ENCODE measurements at places on chromosomes 3 and 15.

DNA sequence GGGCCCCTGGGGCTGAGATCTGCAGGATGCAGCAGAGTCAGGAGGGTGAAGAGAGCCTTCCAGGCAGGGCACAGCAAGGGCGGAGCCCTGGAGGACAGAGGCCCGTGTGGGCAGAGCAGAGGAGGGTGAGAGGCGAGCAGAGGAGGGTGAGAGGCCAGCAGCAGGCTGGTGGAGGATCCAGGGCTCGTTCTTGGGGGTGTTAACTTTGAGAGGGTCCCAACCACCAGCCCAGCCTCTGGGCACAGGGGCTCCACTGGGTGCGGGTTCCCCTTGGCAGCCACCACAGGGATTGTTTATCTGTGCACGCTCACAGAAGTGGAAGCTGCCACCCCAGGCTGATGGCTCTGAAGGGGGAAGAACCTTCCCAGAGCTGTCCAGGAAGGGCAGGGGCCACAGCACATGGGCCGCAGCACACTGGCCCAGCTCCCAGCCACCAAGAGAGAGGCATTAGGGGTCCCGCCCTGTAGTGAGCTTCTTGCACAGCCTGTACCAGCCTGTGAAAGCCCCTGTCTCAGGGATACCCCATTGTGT, 9.3 kb upstream of the PLXND1 start:
- no peak for DNase-seq

DNA sequence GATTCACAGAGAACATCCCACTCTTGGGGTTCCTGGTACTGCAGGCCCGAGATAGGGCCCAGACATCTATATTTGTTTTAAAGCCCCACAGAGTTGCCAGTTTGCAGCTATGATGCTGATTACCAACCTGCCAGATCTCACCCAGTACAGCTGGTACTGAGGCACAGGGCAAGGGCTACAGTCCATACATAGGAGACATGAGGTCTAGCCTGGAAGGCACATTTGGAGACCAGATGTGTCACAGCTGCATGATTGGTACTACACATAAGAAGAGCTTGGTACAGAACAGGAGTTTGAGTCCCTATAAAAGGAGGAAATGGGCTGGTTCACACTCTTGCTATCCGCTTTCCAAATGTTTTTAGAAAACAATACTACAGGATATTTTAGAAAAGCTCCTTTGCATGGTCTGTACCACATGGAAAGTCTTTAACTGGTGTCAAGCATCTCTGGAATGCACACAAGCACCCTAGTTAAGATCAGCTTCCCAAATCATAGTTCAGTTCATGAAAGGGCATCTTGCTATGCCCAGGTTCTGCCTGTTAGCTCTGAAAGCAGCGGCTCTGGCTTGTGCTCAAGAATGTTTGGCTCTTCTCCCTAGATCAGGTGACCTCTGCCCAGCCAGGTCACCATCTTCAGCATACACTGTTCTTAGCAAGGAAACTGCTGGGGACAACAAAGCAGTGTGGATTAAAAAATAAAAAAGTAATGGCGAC, 20.6 kb downstream of the MTMR14 start:
- no peak for DNase-seq

GRCh38 chr3:110946810-110947209, 124.8 kb upstream of the NECTIN3 start:
- DNase-seq = no peak

DNA sequence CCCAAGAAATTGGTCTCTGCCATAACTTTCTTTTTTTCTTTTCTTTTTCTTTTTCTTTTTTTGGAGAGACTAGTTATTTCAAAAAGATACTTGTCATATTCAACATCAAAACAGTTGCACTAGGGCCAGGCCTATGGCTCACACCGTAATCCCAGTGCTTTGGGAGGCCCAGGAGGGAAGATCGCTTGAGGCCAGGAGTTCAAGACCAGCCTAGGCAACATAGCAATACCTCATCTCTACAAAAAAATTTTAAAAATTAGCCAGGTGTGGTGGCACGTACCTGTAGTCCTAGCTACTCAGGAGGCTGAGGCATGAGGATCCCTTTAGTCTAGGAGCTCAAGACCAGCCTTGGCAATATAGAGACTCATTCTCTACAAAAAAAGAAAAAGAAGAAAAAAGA, 49.0 kb upstream of the GNB5 start:
- no peak for DNase-seq

DNA sequence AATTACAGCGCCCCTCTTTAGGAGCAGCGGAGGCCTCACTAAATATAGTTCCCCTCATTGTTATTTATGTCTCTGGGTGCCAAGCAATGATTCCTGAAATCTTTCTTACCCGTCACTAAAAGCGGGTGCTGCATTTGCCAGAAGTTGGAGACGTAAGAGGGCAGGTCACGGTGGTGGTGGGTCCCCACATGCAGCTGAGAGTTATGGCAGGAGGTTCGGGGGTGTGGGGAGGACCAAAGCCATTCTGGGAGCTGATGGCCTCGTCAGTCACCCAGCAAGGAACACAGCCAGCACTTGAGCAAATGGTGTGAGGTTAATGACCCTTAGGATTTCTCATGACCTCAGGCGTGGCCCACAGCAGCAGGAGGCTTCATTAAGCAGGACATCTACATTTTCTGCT, 129.2 kb downstream of the RAB11A start:
- no peak for DNase-seq

- no peak for DNase-seq
Observed at GRCh38 chr15:87910301-87910700, 346.2 kb downstream of the NTRK3 start.

DNA sequence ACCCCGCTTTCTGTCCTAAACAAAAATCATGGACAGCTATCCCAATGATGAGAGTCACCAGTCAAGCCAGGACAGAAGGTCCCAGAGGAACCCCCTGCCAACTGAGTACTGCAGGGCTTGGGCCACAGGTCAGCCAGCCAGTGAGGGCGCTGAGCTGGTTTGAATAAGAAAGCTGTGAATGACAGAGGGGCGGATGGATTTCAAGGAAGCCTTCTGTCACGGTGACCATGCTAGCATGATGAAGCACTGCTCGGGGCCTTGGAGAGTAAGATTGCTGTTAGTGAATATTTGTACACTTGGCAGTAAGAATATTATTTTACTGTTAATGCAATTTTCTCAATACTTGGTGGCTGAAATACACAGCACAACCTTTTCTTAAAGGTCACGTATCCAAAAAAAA, 734.0 kb upstream of the NR2F2 start:
- no peak for DNase-seq

DNA sequence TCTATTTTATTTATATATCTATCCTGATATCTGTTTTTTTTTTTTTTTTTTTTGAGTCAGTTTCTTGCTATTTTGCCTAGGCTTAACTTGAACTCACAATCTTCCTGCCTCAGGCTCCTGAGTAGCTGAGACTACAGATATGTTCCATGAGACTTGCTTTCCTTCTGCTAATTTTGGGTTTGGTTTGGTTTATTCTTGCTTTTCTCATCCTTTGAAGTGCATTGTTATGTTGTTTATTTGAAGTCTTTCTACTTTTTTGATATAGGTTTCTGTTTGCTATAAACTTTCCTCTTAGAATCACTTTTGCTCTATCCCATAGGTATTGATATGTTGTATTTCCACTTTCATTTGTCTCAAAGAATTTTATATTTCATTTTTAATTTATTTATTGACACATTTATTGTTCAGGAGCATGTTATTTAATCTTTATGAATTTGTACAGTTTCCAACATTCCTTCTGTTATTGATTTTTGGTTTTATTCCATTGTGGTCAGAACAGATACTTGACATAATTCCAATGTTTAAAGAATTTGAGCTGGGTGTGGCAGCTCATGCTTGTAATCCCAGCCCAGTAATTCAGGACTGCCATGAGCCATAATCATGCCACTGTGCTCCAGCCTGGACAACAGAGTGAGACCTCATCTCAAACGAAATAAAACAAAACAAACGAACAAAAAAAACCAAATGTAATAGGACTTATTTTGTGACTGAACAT, 62.3 kb upstream of the PLSCR4 start:
- no peak for DNase-seq

GRCh38 chr3:12188681-12189287, 30.1 kb upstream of the TIMP4 start:
- DNase-seq = no peak

GRCh38 chr3:105822171-105823123, 46.4 kb downstream of the CBLB start:
- DNase-seq = no peak

DNA sequence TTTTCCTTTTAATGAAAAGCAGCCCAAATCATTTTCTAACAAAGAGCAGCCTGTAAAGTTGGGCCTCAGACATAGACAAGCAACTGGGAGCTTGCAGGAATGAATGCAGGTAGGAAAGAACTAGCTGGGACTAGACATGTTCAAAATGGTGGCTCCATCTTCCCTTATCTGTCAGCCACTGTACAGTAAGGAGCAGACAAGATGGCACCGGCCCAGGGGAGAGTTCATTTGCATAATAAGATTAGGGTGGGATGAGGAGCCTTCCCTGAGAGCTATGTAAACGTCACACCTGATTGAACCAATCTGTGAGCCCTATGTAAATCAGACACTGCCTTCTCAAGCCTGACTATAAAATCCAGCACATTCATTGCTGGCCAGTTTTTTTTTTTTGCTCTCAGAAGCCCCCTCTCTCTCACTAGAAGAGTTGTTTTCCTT, 59.7 kb upstream of the GK5 start:
- DNase-seq = no peak

- DNase-seq = no peak
Observed at GRCh38 chr3:168436245-168436724, 340.6 kb upstream of the GOLIM4 start.

- no peak for DNase-seq
Observed at GRCh38 chr3:166445865-166446264, 608.6 kb upstream of the BCHE start.

- no peak for DNase-seq
Observed at GRCh38 chr15:82159922-82160321, 102.6 kb downstream of the EFL1 start.

DNA sequence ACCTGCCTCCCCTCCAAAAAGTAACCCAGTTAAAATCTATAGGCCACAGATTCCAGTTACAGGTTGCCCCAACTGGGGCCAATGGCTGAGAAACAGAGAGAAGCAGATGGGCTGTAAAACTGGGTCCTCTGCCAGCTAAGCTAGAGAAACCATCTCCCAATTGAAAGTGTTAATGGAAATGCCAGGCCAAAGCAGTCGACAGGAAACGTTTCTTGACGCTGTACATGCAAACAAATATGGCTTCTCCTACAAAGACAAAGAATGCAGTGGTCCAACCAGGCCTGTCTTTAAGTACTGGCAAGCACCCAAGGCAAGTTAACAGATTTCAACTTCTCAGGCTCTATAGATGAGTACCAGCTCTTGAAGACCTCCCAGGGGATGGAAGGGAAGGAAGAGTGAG, 71.3 kb downstream of the MAGI1 start:
- DNase-seq = no peak

DNA sequence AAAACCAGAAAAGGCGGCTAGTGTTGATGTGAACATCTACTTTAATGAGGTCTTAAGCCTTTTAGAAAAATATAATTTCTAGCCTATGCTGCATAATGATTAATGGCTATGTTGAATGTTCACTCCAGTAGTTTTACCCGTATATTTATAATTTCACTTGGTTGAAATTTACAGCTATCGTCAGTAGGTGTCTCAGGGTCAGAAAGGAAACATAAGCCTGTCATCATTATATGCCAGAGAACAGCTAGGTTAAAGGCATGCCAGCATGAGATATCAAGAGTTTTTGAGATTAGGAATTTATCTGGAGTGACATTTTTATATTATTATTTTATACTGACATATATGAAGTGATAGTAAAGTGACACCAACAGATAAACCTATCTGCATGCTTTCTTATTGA, 904.1 kb downstream of the OTOL1 start:
- DNase-seq = no peak

GRCh38 chr3:130386604-130387263, 41.3 kb downstream of the COL6A5 start:
- no peak for DNase-seq

- DNase-seq = no peak
Observed at GRCh38 chr3:151203051-151203420, at the start of gene GPR171. TSS of gene GPR171 (minus strand) at chr3:151203216. CDS start at chr3:151199386, 3,830 bp downstream.

- DNase-seq = no peak
Observed at GRCh38 chr3:27642796-27643195, 79.3 kb downstream of the EOMES start.

GRCh38 chr3:177516158-177517011, 319.1 kb upstream of the TBL1XR1 start:
- no peak for DNase-seq

GRCh38 chr3:198064420-198064819, 104.4 kb downstream of the LMLN start:
- DNase-seq = no peak

- peak; percentile 57 for DNase-seq
Observed at GRCh38 chr15:89332446-89332845, 2.2 kb downstream of the POLG start.

- no peak for DNase-seq
Observed at GRCh38 chr3:186414735-186415419, 52.8 kb upstream of the DGKG start.
